ENCODE measurements at places on chromosomes 2 and 18. TPM values are rescaled to one million over a fixed set of nuclear protein-coding genes. Genes with fewer than 3 reads are reported as not detected.

The MBOAT2 gene
- 6.9 TPM for total RNA-seq

The NPAS2 gene
- total RNA-seq: 7.7 TPM

The SETBP1 gene
- total RNA-seq: 6.6 TPM

The CERKL gene
- total RNA-seq: not detected

DNA sequence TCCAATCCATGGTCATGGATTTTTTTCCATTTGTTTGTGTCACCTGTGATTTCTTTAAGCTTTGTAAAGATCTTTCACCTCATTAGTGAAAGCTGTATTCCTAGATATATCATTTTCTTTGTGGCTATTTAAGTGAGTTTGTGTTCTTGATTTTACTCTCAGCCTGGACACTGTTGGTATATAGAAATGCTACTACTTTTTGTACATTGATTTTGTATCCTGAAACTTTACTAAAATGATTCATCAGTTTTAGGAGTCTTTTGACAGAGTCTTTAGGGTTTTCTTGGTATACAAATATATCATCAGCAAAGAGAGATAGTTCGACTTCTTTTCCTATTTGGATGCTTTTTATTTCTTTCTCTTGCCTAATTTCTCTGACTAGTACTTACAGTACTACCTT is 12.3 kb downstream of the GKN2 start:
- H3K27me3 ChIP-seq: peaks cover 16% of the 10 kb centered on the region
- no peak overlapping the region for H3K4me3 ChIP-seq
- no peak for DNase-seq
- H3K27ac ChIP-seq: no peak overlapping the region
- H3K4me1 ChIP-seq: peaks cover 6% of the 10 kb centered on the region

- no peaks in the 10 kb centered on the region for H3K27me3 ChIP-seq
- no peak overlapping the region for H3K27ac ChIP-seq
- H3K4me3 ChIP-seq: no peak overlapping the region
Measured at GRCh38 chr2:59296279-59296678, 1055.2 kb upstream of the FANCL start.

DNA sequence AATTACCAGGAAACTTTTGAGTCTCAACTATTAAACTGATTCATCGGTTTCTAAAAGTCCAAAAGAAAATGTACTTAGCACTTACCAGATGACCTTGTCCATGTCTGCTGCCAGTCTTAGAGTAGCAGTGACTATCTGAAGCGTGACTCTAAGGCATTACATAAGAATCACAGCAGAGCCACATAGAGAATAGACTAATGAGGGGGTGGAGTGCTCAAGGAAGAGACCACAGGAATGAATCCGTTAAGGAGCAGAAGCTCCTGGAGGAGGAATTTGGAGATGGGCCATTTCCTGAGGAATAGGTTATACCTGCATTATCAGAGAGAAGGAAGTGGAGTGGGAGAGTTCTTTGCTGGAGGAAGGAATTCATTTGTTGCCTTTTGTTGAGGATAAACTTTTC is 116.0 kb downstream of the MAP3K20 start:
- H3K4me1 ChIP-seq: peaks cover 2% of the 10 kb centered on the region
- no peak for DNase-seq
- H3K27me3 ChIP-seq: peaks cover 2% of the 10 kb centered on the region
- no peak overlapping the region for H3K27ac ChIP-seq

- peaks cover 79% of the 10 kb centered on the region for H3K4me1 ChIP-seq
- H3K27ac ChIP-seq: peak overlapping the region; percentile 94
- peak; percentile 48 for DNase-seq
- H3K4me3 ChIP-seq: no peak overlapping the region
- no peaks in the 10 kb centered on the region for H3K36me3 ChIP-seq
Measured at GRCh38 chr2:28360718-28361293, 31.9 kb upstream of the FOSL2 start.

GRCh38 chr2:219218732-219219701 is at the start of gene ABCB6:
TSS of gene ABCB6 (minus strand) at chr2:219218958. CDS start at chr2:219218673, 285 bp downstream.
- peak within 1 kb of the TSS; percentile 83 for H3K4me3 ChIP-seq
- peaks cover 24% of the 10 kb centered on the region for H3K4me1 ChIP-seq
- peak; percentile 94 for DNase-seq
- peaks cover 45% of the 10 kb centered on the region for H3K36me3 ChIP-seq
- H3K27me3 ChIP-seq: no peaks in the 10 kb centered on the region

DNA sequence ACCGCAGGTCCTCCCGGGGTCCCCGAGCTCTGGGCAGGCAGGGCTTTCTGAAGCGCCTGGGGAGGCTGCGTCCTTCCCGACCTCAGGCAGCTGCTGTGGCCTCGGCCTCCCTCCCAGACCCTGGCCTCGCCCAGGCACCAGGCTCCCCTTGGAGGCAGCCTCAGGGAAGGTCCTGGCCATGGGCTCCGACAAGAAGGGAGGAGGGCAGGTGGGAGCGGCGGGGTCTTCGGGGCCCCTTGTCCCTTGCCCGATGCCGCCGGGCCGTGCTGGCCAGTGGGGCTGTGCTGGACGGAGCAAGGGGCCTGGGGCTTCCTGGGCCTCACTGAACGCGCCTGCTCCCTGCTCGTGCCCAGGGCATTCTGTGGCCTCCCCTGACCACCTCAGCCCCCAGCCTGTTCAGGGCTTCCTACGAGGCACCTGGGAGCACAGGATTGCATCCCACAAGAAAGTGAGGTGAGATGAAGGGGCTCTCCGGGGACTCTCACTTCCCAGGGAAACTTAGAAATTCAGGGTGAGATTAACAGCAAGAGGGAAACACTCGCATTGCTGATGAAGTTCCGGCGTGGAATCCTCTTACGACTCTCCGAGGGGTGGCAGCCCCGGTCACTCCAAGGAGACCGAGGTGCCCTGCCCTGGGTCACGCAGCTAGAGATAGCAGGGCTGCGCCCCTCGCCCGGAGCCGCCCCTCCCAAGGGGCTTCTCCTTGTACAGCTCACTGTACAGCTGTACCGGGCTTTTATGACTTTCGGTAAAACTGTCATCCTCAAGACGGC is 778 bp downstream of the MFSD2B start:
- H3K4me1 ChIP-seq: peaks cover 2% of the 10 kb centered on the region
- peaks cover 29% of the 10 kb centered on the region for H3K27me3 ChIP-seq

- no peak overlapping the region for H3K4me3 ChIP-seq
- H3K27ac ChIP-seq: no peak overlapping the region
- H3K4me1 ChIP-seq: peaks cover 4% of the 10 kb centered on the region
- H3K27me3 ChIP-seq: no peaks in the 10 kb centered on the region
- DNase-seq: no peak
- H3K36me3 ChIP-seq: no peaks in the 10 kb centered on the region
Measured at GRCh38 chr2:36420569-36421181, 65.1 kb downstream of the CRIM1 start.

DNA sequence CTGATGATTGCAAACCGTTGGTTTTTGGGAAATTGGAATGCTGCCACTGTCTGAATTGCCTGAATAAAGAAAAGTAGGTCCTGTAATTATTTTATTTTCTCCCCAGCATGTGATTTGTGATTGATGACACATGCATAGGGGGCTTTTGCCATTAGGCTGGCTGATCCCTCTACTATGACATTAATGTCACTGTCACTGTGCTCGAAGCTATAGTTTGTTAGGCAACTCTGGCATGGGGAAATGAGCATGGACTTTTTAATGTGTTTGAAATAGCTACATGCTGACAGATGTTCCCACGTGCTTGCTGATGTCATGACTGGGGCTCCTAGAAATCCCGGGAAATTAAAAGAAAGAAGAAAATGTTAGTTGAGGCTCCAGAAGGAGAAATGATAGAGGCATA is 99.1 kb downstream of the HRH4 start:
- no peak for DNase-seq
- no peaks in the 10 kb centered on the region for H3K4me1 ChIP-seq
- H3K4me3 ChIP-seq: no peak overlapping the region
- no peaks in the 10 kb centered on the region for H3K36me3 ChIP-seq
- peaks cover 18% of the 10 kb centered on the region for H3K27me3 ChIP-seq
- no peak overlapping the region for H3K27ac ChIP-seq

DNA sequence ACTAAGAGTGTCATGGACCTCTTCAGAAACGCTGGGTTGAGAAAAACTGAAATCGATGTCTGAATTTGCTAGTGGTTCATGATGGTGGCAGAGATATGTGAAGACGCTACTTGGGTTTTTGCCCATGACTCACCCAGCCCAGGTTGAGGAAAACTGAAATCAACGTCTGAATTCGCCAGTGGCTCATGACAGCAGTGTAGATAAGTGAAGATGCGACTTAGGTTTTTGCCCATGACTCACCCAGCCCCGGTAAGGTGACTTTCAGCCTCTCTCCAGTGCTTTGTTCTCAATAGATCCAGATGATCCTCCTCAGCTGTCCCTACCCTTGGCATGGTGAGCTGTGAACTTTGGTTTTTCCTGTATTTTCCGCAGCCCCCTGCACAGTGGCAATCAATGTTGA is 105.3 kb upstream of the SIX3 start:
- peak; percentile 87 for DNase-seq
- H3K4me1 ChIP-seq: peaks cover 31% of the 10 kb centered on the region
- peaks cover 12% of the 10 kb centered on the region for H3K27me3 ChIP-seq
- no peak overlapping the region for H3K4me3 ChIP-seq

GRCh38 chr2:13650586-13651180 is 933.9 kb downstream of the TRIB2 start:
- no peak overlapping the region for H3K27ac ChIP-seq
- H3K4me1 ChIP-seq: no peaks in the 10 kb centered on the region
- no peak overlapping the region for H3K4me3 ChIP-seq

DNA sequence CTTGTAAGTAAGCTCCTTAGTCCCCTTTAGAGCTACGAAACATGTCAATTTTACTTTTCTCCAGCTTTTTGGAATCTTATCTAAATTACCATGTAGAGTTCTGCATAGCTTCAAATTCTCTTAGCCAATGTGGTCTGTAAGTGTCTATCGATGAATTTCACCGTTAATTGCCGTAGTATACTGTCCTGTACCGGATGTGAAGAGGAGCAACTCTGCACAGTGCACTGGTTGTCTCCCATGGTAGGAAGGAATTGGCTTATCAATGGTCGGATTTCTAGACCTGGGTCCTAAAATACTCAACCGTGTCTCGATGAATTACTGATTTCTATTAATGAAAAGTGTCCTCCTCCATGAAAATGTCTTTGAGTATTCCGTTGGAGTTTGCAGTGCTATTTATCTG is 1.9 kb downstream of the NOP58 start:
- H3K36me3 ChIP-seq: peaks cover 32% of the 10 kb centered on the region
- no peak for DNase-seq
- H3K27ac ChIP-seq: no peak overlapping the region
- no peak overlapping the region for H3K4me3 ChIP-seq

DNA sequence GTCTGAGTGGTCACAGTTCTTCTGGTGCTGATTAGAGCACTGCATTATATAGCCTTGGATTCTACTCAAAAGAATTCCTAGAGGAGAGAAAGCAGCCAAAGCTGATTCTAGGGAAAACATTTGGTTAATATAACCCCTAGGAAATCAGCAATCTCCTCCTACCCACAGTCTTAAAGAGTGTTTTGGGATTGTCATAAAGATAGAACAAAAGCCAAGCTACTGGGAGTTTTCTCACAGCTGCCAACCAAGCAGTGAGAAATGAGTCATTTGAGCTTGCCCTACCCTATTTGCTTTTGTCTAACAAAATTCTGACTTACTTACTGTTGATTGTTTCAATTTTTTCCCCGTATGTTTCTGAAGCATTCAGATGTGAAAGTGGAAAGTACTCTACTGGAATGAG is 469.3 kb downstream of the PLCL1 start:
- no peaks in the 10 kb centered on the region for H3K36me3 ChIP-seq
- peaks cover 2% of the 10 kb centered on the region for H3K27me3 ChIP-seq
- H3K4me3 ChIP-seq: no peak overlapping the region
- H3K27ac ChIP-seq: no peak overlapping the region

- no peak for DNase-seq
- H3K27me3 ChIP-seq: peaks cover 31% of the 10 kb centered on the region
- peaks cover 16% of the 10 kb centered on the region for H3K36me3 ChIP-seq
- H3K4me1 ChIP-seq: peaks cover 13% of the 10 kb centered on the region
Measured at GRCh38 chr2:172198908-172199307, 96.2 kb upstream of the DLX2 start.

- no peak overlapping the region for H3K4me3 ChIP-seq
- no peak for DNase-seq
- H3K27me3 ChIP-seq: no peaks in the 10 kb centered on the region
- H3K36me3 ChIP-seq: peaks cover 36% of the 10 kb centered on the region
Measured at GRCh38 chr2:241586564-241587264, 28.2 kb downstream of the BOK start.

- peak overlapping the region; percentile 90 for H3K4me3 ChIP-seq
- H3K27me3 ChIP-seq: peaks cover 20% of the 10 kb centered on the region
- peaks cover 57% of the 10 kb centered on the region for H3K4me1 ChIP-seq
Measured at GRCh38 chr2:111118981-111119821, 1.5 kb upstream of the BCL2L11 start.

DNA sequence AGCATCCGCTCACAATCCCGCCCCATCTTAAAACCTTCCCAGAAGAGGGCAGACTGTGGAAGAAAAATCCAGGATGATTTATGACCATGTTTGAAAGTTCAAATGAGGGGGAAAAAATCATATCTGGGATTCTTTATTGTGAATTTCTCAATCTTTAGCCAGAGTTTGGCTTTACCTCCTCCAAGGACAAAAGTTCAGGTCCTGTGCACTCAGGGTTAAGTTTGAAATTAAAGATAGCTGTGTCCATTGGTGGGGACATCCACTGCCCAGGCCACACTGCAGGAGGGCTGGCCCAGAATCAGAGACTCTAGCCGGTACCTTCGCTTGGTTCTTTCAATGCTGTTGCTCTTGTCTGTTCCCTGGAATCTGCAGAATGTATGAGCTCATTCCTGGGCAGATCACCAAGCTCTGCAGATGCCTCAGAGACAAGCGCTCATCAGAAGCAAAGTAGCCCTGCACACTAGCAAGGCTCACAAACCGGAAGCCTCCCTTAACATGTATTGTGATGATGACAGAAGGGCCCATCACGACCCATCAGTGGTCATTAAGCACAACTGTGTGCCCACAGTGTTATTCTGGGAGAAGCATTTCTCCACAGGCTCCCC is 375.3 kb upstream of the KLHL29 start:
- DNase-seq: no peak
- H3K27ac ChIP-seq: no peak overlapping the region
- H3K4me3 ChIP-seq: no peak overlapping the region
- no peaks in the 10 kb centered on the region for H3K27me3 ChIP-seq
- H3K36me3 ChIP-seq: no peaks in the 10 kb centered on the region
